Stimulated activated CD8-positive, alpha-beta memory T cell treated with anti-CD3 and anti-CD28 coated beads, Interleukin-15, amount 100 ng/mL, for 24 hours (primary cell): ENCODE measurements at places on chromosomes 7 and 10.

DNA sequence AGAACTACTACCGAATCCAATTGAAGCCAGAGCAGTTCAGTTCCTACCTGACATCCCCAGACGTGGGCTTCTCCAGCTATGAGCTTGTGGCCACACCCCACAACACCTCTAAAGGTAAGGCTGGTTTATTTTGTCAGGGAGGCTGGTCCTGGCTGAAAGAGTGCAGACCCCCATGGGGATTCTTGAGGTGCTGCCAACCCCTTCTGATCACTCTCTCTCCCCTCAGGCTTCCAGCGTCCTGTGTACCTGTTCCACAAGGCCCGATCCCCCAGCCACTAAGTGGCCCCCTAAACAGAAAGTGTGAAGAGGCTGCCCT lies 3.1 kb downstream of the PPP1R35 start:
- DNase-seq: no peak

GRCh38 chr10:46319389-46319788 lies 32.6 kb downstream of the ANTXRL start:
- no peak for DNase-seq

GRCh38 chr10:60521974-60522405 lies 132.3 kb upstream of the ANK3 start:
- no peak for DNase-seq

GRCh38 chr10:107814865-107815487 lies 650.5 kb upstream of the SORCS1 start:
- DNase-seq: no peak

GRCh38 chr10:118153287-118153686 lies 106.5 kb upstream of the RAB11FIP2 start:
- DNase-seq: no peak

GRCh38 chr7:117061751-117062150 lies 108.5 kb downstream of the ST7 start:
- no peak for DNase-seq

DNA sequence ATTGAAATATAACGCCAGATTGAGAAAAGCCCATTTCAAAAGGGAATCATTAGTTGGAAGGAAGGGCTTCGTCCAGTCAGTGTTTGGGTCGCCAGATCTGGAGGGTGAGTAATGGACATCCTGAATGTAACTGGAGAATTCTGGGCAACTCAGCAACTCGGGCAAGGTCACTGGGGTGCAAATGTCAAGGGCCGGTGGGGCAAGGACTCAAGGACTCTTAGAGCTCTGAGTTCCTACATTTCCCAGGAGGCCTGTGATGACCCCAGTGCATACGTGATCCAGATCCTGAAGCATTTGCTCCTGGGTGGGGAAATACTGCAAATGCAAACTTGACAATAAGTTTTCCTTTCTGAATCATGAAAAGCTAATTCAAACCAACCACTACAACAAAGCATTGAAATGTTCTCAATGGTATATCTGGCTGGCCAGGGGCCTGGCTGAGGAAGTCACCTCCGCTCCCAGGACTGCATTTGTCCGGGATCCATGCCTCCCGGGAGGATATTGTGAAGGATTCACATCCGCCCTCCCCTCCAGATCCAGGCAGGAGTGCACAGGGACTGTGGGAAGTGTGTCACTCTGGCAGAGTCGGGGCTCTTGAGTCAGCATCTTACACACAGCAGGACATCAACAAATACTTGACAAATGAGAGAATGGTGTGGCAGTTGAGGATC lies 164.0 kb downstream of the FANK1 start:
- no peak for DNase-seq

DNA sequence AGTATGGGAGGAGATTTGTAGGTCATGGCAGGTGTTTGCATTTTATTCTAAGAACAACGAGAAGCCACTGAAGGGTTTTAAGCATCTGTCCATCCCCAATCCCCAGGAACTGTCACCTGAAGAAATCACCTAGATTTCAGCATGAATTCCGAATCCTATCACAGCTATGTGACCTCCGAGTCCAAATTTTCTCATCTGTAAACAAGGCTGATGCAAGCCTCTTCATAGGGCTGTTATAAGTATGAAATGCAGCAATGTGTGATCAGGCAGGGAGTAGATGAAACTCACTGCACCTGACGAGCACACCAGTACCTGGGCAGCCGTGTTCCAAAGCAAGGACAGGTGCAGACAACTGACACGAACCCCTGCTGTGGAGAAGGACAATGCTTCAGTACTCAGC lies 14.0 kb downstream of the HABP2 start:
- no peak for DNase-seq

GRCh38 chr10:34549001-34549400 lies 266.1 kb downstream of the PARD3 start:
- DNase-seq: no peak

DNA sequence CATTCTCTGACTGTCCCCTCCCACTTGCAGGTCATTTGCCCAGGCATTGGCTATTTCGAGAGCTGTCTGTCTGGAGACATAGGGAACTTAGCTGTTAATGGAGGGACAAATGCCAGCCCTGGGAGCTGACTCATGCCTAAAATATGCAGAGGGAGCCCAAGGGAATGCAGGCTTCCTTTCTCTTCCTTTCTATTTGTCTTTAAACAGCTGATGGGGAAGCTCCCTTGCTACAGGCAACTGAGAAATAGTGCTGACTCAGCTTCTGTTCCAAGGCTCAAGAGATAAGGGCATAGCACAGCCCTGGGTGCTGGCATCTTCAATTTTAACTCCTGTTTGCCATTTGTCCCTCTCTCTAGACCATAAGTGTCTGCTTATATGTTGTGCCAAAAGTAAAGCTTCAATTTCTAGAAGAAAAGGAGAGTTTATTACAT lies 82.7 kb upstream of the C1GALT1 start:
- no peak for DNase-seq

- DNase-seq: no peak
Observed at GRCh38 chr10:51894771-51895578, 195.6 kb upstream of the CSTF2T start.

- no peak for DNase-seq
Observed at GRCh38 chr7:121873289-121874194, 581 bp downstream of the PTPRZ1 start.

DNA sequence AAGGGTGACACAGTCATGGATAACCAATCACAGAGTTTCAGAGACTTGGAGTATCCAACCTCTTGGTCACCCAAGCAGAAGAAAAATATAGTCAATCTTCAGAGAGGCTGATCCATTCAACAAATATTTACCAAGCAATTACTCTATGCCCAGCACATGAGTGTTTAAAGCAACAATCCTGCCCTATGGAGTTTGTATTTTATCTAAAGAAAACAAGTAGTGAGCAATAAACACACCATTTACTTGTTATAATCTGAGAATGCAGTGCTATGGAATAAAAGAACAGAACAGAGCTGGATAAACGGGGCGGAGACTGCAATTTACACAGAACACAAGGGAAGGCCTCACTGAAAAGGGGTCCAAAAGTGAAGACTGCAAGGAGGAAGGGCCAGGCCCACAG lies 63.8 kb downstream of the GRB10 start:
- no peak for DNase-seq

DNA sequence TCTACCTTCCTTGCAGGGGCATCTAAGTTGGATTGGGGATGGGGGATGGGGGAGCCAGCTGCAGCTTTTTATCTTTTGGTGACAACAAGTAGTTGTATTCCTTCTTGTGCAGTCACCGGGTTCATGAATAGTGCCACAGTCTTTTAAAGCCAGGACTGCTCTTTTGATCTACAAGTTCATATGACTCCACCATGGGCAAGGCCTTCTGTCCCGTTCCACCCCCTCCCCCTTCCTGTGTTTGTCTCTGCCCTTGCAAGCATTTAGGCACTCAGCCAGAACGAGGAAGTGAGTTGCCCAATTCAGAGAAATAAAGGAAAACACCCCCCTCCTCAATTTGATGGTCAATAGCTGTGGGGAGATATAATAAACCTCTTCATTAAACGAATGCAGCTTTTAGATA lies 44.8 kb upstream of the EGR2 start:
- no peak for DNase-seq

DNA sequence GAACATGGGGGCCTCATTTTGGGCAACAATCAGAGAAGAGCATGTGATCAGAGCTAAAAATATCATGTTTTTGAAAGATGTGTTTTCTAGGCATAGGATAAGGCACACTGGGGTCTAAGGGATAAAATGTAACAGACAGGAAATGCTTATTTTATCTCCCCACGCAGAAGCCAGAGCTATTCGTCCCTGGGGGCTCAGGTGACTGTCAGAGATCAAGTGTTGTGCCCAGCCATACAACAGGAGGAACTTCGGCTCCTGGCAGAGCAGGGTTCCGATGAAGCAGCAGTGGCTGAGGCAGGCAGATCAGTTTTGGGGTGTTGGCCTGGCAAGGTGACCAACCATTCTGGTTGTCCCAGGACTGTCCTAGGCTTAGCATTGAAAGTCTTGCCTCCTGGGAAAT lies 15.2 kb downstream of the NPY start:
- no peak for DNase-seq

DNA sequence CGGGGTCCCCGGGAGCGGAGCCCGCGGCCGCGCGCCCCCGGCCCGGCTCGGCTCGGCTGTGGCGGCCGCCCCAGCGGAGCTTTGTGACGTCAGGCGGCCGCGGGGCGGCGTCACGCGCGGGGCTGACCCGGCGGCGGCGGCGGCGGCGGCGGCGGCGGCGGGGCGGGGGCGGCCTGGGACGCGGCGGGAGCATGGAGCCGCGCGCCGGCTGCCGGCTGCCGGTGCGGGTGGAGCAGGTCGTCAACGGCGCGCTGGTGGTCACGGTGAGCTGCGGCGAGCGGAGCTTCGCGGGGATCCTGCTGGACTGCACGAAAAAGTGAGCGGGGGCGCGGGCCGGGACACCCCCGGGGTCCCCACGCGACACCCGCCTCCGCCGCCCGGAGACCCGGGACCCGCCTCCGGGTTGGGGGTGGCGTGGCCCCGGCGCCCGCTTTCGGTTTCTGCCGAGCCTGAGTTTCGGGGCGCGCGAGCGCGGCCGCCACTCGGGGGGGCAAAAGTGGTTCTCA lies at the start of gene PWWP2B:
PWWP2B (plus strand) TSS at position 165 of the 506 bp plus-strand sequence; CDS start at position 192, 27 bp downstream.
- DNase-seq: no peak

DNA sequence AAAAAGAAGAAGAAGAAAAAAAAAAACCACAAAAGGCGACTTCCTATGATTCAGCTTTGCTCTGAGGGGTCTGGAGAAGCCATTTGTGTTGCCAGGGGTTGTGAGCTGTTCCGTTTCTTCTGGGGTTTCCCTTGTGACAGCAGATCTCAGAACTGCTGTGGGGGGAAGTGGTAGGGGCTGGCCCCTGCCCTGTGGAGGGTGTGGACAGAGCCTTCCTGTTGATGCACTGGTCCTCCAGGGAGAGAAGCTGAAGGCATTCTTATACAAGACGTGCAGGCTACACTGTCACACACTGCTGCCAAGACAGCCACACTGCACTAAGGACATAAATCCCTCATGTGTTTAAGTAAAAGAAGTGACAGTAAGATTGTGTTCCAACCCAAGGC lies 17.3 kb upstream of the CSGALNACT2 start:
- DNase-seq: no peak

GRCh38 chr7:140326116-140326928 lies 72.0 kb downstream of the SLC37A3 start:
- no peak for DNase-seq

DNA sequence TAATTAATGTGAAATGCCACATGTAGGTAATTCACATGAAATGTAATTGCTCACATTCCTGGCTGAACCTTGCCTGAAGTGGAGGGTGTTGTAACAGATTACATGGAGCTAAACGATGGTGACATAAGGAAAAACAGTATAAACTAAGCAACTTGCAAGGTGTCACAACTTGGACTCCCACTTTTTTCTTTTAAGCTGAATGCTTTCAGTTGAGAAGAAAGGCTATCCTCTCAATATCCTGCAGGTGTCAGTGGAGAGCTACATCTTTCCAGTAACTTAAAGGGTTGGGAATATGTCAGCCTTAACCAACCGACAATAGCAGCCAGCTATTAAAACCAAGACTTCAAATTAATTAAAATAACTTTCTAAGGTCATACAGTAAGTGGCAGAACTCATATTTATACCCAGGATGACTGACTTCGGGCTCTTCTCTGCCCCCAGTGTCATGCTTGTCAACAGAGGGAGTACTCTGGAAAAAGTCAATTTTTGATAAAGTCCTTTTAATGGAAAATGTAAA lies 33.7 kb downstream of the NRBF2 start:
- no peak for DNase-seq

DNA sequence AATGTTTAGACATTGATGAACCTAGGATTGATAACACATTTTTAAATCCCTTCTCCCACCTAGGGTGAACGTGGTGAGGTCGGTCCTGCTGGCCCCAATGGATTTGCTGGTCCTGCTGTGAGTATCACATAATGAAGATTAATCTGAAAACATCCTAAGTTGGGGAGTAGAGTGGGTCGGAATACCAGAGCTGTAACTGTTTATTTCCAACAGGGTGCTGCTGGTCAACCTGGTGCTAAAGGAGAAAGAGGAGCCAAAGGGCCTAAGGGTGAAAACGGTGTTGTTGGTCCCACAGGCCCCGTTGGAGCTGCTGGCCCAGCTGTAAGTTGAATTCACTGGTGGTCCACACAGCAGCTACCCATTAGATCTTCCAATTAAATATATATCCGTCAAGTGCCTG lies 25.6 kb downstream of the COL1A2 start:
- DNase-seq: no peak

DNA sequence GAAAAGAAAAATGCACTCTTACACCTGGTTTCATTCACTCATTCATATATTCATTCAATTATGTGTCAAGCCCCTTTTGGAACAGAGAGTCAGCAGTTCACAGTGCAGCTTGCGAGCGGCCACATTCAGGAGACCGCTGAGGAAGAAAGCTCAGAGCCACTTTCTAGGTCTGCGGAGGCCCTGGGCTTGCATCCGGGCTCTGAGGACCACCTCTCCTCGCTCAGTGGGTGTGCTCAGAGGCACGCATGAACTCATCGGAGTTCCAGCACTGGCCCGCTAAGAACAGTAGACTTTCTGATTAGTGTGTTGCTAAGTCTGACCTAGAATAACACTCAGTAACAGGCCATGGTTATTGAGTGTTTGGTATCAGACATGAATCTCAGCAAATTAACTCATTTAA lies 1.8 kb upstream of the FAM107B start:
- no peak for DNase-seq

GRCh38 chr7:149043936-149044335 lies 15.6 kb upstream of the PDIA4 start:
- DNase-seq: no peak

- no peak for DNase-seq
Observed at GRCh38 chr10:5634918-5635317, 31.5 kb downstream of the ASB13 start.

GRCh38 chr7:158966780-158967390 lies 110.5 kb downstream of the DYNC2I1 start:
- DNase-seq: no peak

DNA sequence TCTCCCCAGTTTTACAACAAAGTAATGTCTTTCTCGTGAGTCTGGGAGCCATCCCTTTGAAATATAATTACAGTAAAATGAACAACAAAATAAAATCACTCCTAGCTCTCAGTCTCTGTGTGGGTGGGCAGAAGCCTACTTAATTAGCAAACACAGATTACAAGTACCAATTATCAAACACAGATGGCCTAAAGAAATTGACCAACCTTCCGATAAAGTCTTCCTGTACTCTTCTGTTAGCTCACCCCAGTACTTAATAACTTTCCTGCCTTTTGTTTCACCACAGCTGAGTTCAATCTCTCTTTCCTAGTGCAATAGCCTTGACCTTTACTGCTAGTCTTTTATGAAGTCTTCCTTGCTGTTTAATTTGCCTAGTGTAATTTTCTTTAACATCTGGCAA lies 719.2 kb upstream of the MBL2 start:
- DNase-seq: no peak

- DNase-seq: no peak
Observed at GRCh38 chr7:123847868-123848267, 2.9 kb downstream of the HYAL4 start.

- no peak for DNase-seq
Observed at GRCh38 chr10:103254538-103255325, 9.0 kb downstream of the RPEL1 start.

GRCh38 chr10:74156919-74157289 lies 5.9 kb downstream of the ADK start:
- DNase-seq: no peak
